ENCODE measurements at places on chromosomes 1 and 21.
A peak's percentile ranks its signal among the peaks of the same experiment; 100 is the strongest.

- no peaks in the 10 kb centered on the region for H3K27me3 ChIP-seq
- peak; percentile 11 for DNase-seq
- peaks cover 80% of the 10 kb centered on the region for H3K4me1 ChIP-seq
- H3K4me3 ChIP-seq = no peak overlapping the region
- peak overlapping the region; percentile 89 for H3K27ac ChIP-seq
Observed at GRCh38 chr21:42733874-42734273, 80.5 kb downstream of the PDE9A start.

DNA sequence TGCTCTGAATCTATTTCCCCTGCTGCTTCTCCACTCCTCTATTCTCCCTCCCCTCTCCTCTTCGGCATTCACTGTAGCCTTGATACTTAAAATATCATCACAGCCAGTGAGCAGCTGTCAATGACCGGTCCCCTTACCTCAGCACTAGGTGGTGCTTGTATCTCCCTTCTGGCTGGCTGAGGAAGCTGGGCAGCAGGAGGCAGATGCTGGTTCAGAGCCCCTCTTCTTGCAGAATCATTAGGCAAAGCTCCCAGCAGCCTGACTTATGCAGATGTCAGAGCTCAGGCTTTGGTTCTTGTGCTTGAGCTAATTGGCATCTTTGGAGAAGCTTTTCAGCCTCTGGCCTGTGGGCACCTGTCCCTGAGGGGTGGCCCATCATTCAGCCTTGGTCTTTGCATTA lies 31.9 kb upstream of the KCNA2 start:
- peaks cover 6% of the 10 kb centered on the region for H3K4me1 ChIP-seq
- no peak for DNase-seq
- H3K27ac ChIP-seq = no peak overlapping the region

DNA sequence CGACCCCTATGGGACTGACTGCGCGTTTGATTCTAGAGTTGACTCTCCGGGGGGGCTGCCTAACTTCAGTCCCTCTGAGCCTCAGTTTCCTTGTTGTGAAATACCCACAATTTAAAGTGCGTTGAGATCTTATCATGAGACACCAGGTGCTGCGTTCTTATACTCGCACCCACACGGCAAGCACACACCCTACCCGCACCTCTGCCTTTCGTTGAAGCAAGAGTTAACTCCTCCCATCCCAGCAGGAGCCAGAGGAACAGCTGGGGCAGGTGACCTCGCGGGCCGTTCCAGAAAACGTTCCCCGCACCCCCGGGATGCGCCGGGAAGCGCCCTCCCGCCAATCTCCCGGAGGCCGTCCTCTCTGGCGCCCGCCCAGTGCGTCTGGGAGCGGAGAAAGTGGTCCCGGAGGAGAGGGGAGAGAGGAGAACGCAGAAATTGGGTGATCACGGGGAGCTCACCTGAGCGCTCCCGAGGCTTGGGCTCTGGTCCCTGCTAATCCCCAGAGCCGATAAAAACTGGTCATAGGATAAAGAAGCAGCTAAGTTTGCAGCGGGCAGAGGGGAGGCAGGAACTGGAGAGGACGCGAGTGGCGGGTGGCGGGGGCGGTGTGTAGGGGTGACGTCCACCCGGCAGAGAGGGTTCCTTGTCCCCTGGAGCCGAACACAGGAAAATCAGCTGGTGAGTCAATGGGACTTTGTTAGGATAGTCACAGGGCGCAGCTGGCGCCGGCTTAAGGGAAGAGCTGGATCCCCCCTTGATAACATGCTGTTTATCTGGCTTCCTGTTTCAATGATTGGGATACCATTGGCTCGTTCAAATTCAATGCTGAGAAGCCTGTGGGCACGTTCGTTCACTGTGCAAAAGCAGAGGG lies 869 bp downstream of the NAV1 start:
- peak overlapping the region; percentile 86 for H3K27ac ChIP-seq
- peaks cover 29% of the 10 kb centered on the region for H3K27me3 ChIP-seq
- DNase-seq = peak; percentile 37
- no peaks in the 10 kb centered on the region for H3K36me3 ChIP-seq
- H3K4me3 ChIP-seq = peak overlapping the region; percentile 56

DNA sequence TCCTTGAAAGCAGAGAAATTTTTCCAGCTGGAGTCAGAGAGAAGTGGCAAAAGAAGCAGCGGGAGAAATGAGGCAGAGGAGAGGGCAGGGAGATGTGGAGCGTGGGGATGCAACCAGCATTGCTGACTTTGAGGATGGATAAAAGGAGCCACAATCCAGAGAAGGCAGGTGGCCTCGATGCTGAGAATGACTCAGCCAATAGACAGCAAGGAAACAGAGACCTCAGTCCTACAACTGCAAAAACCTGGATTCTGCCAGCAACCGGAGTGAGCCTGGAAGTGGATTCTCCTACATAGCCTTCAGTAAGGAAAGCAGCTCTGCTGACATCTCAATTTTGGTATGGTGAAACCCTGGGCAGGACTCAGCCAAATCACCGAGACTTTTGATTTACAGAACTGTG lies 128.9 kb upstream of the ATP1B1 start:
- no peak overlapping the region for H3K4me3 ChIP-seq
- no peak for DNase-seq
- H3K36me3 ChIP-seq = no peaks in the 10 kb centered on the region
- no peak overlapping the region for H3K27ac ChIP-seq
- H3K27me3 ChIP-seq = no peaks in the 10 kb centered on the region

DNA sequence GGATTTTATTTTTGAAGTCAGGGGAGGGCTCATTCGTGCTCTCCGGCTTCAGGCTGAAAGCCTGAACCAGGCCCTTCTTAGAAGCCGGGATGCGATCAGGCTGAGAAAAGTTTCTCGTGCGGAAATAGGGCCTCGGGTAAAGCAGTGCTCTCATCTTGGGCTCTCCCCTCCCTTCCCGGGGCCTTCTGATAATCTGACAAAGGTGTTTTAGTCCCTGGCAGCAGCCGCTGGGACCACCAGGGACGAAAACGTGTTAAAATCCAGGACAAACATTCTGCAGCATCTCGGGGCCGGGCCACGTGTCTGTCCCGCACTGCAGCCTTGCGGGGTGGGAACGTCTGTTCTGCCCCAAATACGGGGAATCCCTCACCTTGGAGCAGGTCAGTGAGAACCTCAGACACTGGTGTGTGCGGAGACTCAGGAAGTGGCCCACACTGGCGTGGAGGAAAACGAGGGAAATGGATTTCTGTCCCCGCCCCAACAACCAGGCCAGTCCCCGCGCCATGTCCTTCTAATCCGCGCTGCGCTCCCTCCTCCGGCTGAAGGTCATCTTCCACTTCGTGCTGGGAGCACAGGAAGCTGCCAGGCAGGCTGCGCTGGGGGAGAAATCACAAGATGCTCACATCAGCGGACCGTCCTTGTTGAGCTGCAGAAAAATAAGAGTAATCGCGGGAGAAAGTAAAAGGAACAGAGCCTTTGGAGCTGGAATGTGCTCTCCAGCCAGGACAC lies 16.6 kb upstream of the AJAP1 start:
- no peak overlapping the region for H3K27ac ChIP-seq
- no peak overlapping the region for H3K4me3 ChIP-seq
- H3K4me1 ChIP-seq = no peaks in the 10 kb centered on the region
- H3K27me3 ChIP-seq = peaks cover 5% of the 10 kb centered on the region
